Testis (tissue), 5 donors: ENCODE measurements at places on chromosomes 6 and 20. TPM values are rescaled to one million over a fixed set of nuclear protein-coding genes. Genes with fewer than 3 reads are reported as not detected.

The MYMX gene
- not detected for total RNA-seq

The ADGRG6 gene
- 10.6 TPM for total RNA-seq

The RWDD2A gene
- 11.0 TPM for total RNA-seq

The FAM217A gene
- total RNA-seq = 13.0 TPM

The LPA gene
- total RNA-seq = 7.2 TPM

The NFKBIE gene
- 18.3 TPM for total RNA-seq

The PAK5 gene
- total RNA-seq = 0.87 TPM

The ZNF318 gene
- 79.7 TPM for total RNA-seq

The GJA10 gene
- 0.19 TPM for total RNA-seq

The ABT1 gene
- 18.9 TPM for total RNA-seq

The KIF25 gene
- 1.6 TPM for total RNA-seq

The PHACTR1 gene
- 6.5 TPM for total RNA-seq

DNA sequence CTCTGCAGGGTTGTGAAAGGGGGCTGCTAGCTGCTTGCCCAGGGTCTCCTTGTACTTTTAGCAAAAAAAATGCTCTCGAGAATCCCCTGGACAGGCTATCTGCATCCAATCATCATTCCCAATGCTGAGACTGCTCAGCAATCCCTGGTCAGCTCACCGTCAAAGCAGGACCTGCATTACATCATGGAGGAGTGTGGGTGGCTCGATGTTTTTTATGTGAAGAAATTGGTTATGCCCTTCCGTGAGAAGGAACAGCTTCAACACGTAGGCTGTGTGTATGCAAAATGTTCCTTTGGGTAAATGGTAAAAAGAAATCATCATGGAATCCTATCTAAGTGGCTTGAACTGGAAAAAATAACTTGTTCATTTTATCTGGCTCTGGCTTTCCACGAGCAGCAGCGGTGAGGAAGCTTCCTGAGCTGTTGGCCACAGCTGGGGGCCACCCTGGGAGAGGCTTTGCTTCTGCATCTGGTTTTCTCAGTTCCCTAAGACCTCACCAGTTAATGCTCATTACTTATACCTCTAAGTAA is 111.4 kb downstream of the FYN start:
- no peaks in the 10 kb centered on the region for H3K36me3 ChIP-seq
- no peaks in the 10 kb centered on the region for H3K27me3 ChIP-seq
- no peak overlapping the region for H3K4me3 ChIP-seq
- no peaks in the 10 kb centered on the region for H3K4me1 ChIP-seq
- H3K27ac ChIP-seq = no peak overlapping the region

DNA sequence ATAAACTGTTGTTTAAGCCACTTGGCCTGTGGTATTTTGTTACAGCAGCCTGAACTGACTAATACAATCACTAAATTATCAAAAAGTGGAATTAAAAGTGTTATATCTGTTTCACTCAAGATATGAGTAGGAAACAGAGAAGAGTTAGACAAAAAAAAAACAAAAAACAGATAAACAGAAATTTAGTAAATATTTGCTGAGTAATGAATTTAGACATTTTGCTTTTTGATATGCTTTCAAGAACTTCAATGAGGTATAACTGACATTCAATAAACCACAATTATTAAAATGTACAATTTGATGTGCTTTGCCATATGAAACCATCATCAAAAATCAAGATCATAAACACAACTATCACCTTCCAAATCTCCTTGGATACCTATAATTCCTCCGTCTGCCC is 369.2 kb downstream of the PAX1 start:
- H3K36me3 ChIP-seq = no peaks in the 10 kb centered on the region
- H3K4me3 ChIP-seq = no peak overlapping the region
- no peak for DNase-seq
- no peaks in the 10 kb centered on the region for H3K27me3 ChIP-seq
- H3K4me1 ChIP-seq = no peaks in the 10 kb centered on the region

DNA sequence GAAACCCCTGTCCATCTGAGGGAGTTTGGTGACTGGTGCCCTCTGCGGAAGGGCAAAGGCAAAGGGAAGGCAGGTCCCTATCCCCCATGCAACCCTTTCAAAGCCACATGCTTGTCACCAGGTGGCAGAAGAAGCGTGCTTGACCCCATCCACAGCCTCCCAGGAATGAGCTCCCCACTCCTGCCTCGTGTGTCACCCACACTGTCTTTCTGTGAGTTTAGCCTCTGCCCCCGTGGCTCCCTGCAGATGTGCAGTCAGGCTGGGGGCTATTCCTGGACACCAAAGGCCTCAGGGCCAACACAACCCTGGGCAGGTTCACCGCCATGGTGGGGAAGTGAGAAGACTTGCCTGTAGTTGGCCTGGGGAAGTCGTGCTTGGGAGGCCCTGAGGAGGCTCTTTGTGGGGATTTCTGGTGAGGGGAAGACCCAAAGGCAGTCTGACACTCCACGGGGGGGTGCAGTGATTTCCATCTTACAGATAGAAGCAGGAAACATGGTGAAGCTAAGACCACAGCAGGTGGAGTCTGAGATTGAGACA is 16.6 kb upstream of the PCMTD2 start:
- no peaks in the 10 kb centered on the region for H3K27me3 ChIP-seq
- peaks cover 3% of the 10 kb centered on the region for H3K4me1 ChIP-seq
- no peaks in the 10 kb centered on the region for H3K36me3 ChIP-seq

DNA sequence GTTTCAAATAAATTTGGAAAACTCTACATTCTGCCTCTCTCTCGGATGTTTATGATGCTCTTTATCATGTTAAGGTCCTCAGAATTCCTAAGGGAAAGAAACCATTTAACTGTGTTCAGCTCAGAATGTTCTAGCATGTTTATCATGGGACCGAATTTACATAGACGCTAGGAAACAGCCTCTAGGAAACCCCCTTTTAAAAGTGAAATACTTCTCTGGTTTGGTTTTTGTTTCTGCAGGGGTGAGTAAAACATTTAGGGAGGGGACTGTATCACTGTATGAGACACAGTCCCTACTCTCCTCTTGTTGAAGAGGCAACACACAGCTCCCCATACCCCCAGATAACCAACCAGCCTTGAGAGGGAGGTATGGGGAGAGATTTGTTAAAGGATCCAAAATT is 267.6 kb upstream of the SUPT3H start:
- H3K27me3 ChIP-seq = no peaks in the 10 kb centered on the region
- H3K4me1 ChIP-seq = no peaks in the 10 kb centered on the region
- no peak overlapping the region for H3K27ac ChIP-seq
- DNase-seq = no peak
- no peak overlapping the region for H3K4me3 ChIP-seq

DNA sequence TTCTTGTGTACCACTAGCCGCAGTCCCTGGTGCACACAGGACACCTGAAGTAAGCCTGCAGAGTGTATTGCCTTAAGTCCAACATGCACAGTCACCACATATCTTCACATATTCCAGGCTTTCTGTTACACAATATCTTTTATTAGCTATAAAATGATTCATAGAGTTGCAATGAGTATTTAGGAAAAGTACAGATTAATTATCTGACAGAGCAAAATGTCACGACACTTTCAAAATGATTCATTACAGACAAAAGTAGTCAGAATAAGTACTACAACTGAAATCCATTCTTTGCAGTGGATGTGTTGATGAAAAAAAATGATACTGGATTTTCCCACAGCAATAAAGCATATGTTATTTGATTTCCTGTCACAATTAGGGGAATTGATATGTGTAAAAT is 199.5 kb upstream of the ASCC3 start:
- peak overlapping the region; percentile 73 for H3K27ac ChIP-seq
- no peak overlapping the region for H3K4me3 ChIP-seq
- H3K36me3 ChIP-seq = no peaks in the 10 kb centered on the region
- no peak for DNase-seq
- no peaks in the 10 kb centered on the region for H3K27me3 ChIP-seq
- peaks cover 17% of the 10 kb centered on the region for H3K4me1 ChIP-seq

- no peaks in the 10 kb centered on the region for H3K27me3 ChIP-seq
- H3K4me3 ChIP-seq = no peak overlapping the region
- no peak for DNase-seq
- no peaks in the 10 kb centered on the region for H3K4me1 ChIP-seq
- no peak overlapping the region for H3K27ac ChIP-seq
Observed at GRCh38 chr6:14380086-14380820, 262.7 kb downstream of the CD83 start.

DNA sequence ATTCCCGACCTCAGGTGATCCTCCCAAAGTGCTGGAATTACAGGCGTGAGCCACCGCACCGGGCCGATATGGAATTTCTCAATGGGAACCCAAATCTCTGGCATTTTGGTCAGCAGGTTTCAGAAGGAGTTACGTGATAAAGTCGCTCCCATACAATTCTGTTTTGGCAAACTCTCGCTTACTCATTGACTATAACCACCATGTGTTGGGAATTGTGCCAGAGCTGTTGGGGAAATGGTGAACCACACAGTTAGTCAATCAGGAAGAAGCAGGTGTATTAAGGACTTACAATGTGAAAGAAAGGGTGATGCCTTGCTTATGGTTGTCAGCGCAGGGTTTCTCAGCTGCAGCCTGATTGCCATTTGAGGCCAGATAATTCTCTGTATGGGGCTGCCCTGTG is 410.5 kb downstream of the QKI start:
- DNase-seq = no peak
- H3K27me3 ChIP-seq = no peaks in the 10 kb centered on the region
- H3K27ac ChIP-seq = no peak overlapping the region
- H3K36me3 ChIP-seq = no peaks in the 10 kb centered on the region

DNA sequence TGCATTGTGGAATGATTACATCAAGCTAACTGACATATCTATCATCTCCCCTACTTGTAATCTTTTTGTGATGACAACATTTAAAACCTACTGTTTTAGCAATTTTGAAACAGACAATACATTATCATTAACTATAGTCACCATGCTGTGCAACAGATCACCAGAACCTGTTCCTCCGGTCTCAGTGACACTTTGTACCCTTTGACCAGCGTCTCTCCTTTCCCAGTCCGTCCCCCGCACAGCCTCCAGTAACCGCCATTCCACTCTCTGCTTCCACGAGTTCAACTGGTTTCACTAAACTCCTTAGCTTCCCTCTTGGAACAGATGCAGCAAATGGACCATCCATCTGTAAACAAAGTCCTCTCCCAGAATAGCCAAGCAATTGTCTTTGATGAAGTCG is 21.8 kb downstream of the LRP11 start:
- no peaks in the 10 kb centered on the region for H3K27me3 ChIP-seq
- no peak overlapping the region for H3K27ac ChIP-seq
- no peak for DNase-seq
- no peaks in the 10 kb centered on the region for H3K4me1 ChIP-seq
- no peak overlapping the region for H3K4me3 ChIP-seq

GRCh38 chr20:7856756-7857155 is 83.5 kb downstream of the HAO1 start:
- no peak for DNase-seq

DNA sequence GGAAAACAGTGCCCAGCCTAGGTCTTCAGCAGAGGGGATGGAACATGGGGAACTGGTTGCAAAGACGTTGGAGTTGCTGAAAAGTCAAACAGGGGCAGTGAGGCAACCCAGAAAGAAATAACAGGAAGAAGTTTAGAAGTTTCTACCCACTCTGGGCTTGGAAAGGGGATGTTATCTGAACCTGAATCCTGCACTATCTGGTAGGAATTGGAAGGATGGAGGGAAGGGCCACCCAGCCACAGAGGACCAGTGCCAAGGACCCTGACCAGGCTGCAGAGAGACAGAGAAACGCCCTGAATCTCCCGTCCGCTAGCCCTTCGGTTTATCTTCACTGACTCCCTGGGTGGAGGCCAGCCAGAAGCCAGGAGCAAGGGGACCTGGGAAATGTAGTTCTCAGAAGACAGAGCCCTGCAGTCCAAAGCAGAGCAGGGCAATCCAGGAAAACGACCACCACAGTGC is 217.3 kb upstream of the RREB1 start:
- no peak overlapping the region for H3K4me3 ChIP-seq
- H3K4me1 ChIP-seq = peaks cover 31% of the 10 kb centered on the region
- DNase-seq = peak; percentile 67
- no peaks in the 10 kb centered on the region for H3K27me3 ChIP-seq

GRCh38 chr6:79232696-79233462 is 1.6 kb downstream of the HMGN3 start:
- H3K27me3 ChIP-seq = no peaks in the 10 kb centered on the region
- DNase-seq = no peak
- H3K4me3 ChIP-seq = peak overlapping the region; percentile 84
- H3K4me1 ChIP-seq = no peaks in the 10 kb centered on the region

DNA sequence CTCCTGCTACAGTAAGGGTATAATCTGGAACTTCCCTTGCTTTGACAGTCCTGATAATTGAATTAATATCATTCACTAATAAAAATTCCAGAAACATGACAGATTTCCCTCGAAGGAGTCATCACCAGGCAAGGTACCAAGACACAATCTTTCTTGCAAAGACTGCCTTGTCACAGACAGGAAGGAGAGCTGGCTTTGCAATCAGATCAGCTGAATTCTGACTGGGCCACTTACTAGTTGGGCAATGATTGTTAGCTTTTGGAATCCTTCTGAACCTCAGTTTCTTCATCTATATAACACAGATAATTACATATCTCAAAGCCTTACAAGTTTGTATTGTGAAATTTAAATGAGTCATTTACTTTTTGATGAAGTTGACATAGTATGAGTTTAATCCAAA is 344.2 kb downstream of the RFPL4B start:
- DNase-seq = no peak
- no peak overlapping the region for H3K4me3 ChIP-seq
- H3K27ac ChIP-seq = no peak overlapping the region
- H3K4me1 ChIP-seq = peaks cover 4% of the 10 kb centered on the region
- no peaks in the 10 kb centered on the region for H3K36me3 ChIP-seq

GRCh38 chr6:16163066-16163465 is 34.2 kb downstream of the MYLIP start:
- H3K4me3 ChIP-seq = no peak overlapping the region
- DNase-seq = no peak
- no peaks in the 10 kb centered on the region for H3K27me3 ChIP-seq
- no peaks in the 10 kb centered on the region for H3K4me1 ChIP-seq
- no peaks in the 10 kb centered on the region for H3K36me3 ChIP-seq

DNA sequence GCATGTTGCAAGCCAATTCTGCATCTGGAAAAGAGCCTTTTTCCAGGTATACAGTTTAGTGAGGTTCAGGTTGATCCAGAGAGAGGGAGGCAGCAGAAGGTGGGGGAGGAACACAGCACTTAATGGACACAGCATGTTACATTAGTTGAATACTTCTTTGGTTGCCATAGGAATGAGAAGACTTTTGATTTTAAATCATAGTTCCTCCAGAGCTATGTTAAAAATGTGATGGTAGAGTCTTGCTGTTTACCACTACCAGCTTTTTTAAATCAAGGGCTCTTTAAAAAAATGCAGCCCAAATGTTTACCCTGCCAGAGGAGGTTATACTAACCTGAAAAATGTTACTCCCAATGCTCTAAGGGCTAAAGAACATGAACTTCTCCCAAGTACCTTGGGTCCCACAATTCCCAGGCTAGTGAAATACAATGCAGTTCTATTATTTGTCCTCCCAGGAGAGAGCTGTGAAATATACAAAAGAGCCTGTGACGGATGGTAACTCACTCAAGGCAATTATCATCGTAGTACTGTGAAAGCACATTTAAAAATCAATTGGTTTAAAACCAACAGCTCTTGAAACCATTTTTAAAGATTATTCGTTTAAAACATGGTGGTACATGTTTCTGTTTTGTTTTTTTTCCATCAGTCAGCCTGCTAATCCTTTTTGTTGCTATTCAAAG is 6.9 kb upstream of the PHACTR1 start:
- no peak for DNase-seq
- H3K4me3 ChIP-seq = no peak overlapping the region
- H3K36me3 ChIP-seq = no peaks in the 10 kb centered on the region
- no peaks in the 10 kb centered on the region for H3K27me3 ChIP-seq
- no peaks in the 10 kb centered on the region for H3K4me1 ChIP-seq
- no peak overlapping the region for H3K27ac ChIP-seq

- H3K36me3 ChIP-seq = no peaks in the 10 kb centered on the region
- no peak overlapping the region for H3K27ac ChIP-seq
- no peaks in the 10 kb centered on the region for H3K4me1 ChIP-seq
Observed at GRCh38 chr6:167396659-167397490, 72.0 kb downstream of the TTLL2 start.

- no peaks in the 10 kb centered on the region for H3K36me3 ChIP-seq
- DNase-seq = no peak
- H3K4me1 ChIP-seq = peaks cover 8% of the 10 kb centered on the region
- H3K4me3 ChIP-seq = peak overlapping the region; percentile 97
Observed at GRCh38 chr6:89830170-89830809, 610 bp downstream of the CASP8AP2 start.
